Globus pallidus (tissue), 1 donor: ENCODE measurements at places on chromosomes 5 and 9.

- DNase-seq = peak; percentile 49
Observed at GRCh38 chr5:92927291-92927778, 653.7 kb downstream of the NR2F1-AS1 start.

DNA sequence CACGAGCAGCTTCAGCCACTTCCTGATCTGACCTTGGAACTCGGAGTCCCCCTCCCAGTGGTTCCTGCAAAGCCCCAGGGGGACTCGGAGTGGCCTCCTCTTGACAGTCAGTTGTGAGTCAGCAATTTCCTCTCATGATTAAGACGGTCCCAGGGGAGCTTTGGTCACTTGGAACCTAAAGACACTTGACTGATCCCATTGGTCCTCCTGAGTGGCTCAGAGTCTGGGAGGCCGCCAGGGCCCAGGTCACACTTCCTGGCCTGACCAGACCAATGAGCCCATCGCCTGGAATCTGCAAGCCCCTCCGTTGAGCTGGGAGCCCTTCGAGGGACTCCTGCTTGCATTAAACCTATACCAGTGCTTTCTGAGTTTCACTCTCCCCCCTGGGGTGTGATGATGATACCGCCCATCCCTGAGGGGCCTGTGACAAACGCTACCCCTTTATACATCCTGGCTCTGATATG, 29.1 kb downstream of the TSPAN17 start:
- DNase-seq = no peak

GRCh38 chr9:76431601-76432000, 27.4 kb upstream of the GCNT1 start:
- no peak for DNase-seq

DNA sequence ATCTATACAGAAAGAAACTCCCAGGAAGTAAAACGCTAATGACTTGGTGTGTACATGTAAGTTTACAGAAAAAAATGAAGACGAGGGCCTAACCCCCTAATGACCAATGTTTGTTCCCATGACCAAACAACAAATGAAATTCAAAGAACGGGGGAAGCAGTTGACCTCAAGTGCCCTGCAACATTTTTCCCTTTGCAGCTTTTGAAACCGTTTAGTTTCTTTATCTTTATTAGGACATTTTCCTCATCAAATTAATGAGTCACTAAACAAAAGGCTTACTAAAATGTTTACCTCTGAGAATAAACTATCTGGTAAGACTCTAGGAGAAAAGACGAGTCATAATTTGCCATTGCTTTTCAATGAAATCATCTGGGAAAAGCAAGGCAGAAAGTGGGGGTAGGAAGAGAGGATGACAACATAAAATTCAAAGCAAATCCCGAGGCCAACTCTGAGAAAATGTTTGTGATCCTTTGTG, 57.4 kb downstream of the LHFPL2 start:
- no peak for DNase-seq

- no peak for DNase-seq
Observed at GRCh38 chr5:51860532-51861018, 477.3 kb downstream of the ISL1 start.

GRCh38 chr5:119895066-119895465, 265.7 kb downstream of the FAM170A start:
- DNase-seq = no peak

GRCh38 chr9:112404508-112404932, 24.6 kb downstream of the HSDL2 start:
- DNase-seq = no peak

- DNase-seq = no peak
Observed at GRCh38 chr5:66912787-66913186, 283.8 kb downstream of the CD180 start.

DNA sequence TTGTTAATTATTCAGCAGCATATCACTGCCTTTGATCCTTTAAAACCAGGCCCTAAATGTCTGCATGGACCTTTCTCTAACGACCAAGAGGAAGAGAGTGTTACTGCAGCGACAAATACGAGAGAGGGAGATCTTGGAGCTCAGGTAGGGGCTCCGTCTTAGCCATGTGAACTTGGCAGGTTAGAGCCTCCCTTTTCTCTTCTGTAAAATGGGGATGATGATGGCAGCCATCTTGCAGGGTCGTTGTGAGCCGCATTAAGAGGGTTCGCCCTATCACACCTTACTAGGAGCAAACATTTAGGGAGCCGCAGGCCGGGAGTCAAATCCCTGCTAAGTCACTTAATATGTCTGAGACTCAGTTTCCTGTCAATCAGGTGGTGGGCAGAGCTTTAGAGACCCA, 1.6 kb downstream of the ENG start:
- DNase-seq = no peak

DNA sequence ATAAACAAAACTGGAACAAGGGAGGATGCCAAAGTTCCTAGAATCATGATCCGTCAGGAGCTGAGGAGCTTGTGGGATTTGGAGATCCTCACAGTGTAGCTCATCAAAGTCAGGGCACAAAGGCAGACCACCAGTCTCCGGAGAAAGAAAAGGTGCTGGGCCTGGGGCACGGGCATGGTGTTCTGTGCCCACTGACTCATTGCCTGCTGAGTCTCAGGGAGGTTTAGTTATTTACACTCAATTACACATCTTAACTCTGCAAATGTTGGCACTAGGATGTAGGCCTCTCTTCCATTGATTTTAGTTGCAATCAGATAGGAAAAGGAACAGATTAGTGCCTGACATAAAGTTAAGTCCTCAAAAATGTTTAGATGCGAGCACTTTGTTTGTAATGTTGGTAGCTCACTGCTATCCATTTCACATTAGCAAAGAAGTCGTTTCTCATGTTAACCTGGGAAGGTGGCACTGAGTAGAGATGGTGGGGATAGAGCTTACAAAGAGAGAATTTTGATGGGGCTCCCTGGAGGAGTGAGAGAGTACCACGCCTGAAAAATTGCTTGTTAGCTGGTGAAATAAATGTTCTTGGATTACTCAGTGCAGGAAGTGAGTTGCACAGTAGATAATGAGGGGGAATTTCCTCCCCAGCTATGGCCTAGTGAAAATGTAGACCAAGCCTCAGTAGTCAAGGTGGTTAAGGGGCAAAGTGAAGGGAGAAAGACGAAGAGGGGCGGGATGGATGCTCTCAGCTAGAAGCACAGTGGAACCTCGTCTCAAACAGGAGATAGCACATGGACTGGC, 109.5 kb upstream of the CD180 start:
- DNase-seq = no peak

GRCh38 chr5:149130121-149130914, 11.0 kb upstream of the ABLIM3 start:
- DNase-seq = no peak

DNA sequence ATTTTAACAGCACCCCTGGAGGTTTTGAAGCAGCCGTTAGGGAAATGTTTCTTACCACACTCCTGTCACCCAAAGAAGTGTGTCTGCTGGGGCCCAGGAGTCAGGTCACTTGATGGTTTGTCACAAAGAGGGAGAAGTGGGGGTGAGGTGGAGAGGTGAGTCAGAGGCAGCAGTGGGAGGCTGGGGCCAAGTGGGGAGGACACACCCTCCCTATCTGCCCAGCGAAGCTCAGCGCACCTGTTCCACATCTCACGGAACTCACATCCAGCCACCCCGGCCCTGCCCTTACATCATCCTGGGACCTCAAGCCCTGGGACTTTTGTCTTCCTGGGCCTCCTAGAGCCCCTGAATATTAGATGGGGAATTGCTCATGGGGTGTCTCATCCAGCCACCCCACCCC, 171.1 kb upstream of the SMIM23 start:
- no peak for DNase-seq

DNA sequence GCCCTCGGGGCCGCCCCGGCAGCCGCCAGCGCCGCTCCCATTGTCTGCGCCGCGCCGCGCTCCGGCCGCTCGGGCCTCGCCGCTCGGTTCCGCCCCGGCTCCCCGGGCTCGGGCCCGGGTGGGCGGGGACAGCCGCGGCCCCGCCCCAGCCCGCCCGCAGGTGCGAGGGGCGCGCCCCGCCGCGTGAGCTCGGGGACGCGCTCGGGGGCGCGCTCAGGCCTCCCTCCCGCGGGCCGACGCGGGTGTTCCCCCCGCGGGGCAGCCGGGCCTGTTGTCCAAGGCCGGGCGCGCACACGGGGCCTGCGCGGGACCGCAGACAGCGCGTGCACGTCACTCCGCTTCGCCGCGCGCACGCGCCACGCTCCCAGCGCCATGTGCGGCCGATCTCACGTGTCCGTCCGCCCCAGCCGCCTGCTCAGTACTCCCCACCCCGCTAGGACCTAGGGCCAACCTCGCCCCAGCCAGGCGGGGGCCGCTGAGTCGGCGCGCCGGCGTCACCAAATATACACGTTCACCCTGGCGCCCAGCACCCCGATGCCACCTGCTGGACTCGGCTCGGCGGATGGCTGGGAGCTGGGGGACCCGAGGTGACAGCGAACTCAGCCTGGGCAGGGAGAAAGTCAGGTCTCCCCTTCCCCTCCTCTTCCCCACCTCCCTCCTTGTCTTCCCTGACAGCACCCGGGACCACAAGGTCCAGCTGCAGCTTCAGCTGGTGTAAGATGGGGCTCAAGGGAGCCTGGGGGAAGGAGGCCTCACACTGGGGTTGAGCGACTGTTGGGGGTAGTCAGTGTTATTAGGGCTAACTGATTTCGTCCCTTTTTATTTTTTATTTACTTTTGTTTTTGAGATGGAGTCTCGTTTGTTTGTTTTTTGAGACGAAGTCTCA, 14.3 kb downstream of the GBGT1 start:
- peak; percentile 88 for DNase-seq

DNA sequence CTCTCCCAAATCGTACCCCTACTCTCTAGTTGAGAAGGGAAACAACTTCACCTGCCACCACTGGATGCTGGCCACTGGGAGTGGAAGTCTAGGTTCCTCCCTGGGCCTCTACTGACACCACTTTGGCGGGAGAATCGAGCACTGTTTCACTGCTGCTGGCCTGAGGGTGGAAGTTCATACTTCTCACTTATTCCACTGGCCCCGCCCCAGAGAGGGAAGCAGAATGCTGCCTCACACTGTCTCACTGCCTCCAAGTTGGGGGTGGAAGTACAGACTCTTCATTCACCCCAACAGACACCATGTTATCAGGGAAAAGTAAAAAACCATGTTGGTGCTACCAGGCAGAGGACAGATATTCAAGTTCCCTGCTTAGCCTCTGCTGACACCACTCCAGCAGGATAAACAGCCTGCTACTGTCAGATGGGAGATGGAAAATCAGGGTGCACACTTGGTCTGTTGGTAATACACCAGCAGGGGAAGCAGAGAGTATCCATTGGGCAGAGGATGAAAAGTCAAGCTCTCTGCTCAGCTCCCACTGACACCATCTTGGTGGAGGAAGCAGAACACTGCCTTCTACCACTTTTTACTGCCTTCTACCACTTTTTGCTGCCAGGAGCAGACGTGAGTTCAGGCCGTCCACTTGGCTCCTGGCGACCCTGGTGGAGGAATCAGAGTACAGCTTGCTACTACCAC, 159.4 kb downstream of the SIL1 start:
- no peak for DNase-seq

- DNase-seq = no peak
Observed at GRCh38 chr5:164345173-164345849, 839.9 kb downstream of the MAT2B start.

DNA sequence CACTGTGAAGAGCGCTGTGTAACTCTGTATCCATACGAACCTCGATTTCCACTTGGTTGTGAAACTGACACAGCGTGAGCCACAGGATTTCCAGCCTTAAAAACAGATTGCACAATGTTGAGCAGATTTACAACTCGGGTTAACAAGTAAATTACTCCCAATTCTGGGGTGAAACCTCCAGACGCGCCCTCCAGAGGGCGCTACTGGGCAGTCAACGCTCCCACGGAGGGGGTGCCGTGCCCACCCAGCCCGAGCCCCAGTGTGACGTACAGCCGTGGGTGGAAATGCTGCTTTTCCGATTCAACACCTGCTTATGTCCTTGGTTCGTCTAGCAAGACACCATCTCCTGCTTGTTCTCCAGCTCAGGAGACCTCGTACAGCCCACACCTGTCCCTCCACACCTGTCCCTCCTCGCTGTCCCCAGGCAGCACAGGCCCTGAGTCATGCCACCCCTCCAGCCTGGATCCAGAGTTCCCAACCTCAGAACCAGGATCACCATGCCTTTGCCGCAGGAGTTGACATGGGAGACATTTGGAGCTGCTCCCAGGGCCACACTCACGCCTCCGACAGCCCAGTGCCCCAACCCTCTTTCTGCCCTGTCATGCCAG, 34.4 kb upstream of the SLC6A3 start:
- no peak for DNase-seq

DNA sequence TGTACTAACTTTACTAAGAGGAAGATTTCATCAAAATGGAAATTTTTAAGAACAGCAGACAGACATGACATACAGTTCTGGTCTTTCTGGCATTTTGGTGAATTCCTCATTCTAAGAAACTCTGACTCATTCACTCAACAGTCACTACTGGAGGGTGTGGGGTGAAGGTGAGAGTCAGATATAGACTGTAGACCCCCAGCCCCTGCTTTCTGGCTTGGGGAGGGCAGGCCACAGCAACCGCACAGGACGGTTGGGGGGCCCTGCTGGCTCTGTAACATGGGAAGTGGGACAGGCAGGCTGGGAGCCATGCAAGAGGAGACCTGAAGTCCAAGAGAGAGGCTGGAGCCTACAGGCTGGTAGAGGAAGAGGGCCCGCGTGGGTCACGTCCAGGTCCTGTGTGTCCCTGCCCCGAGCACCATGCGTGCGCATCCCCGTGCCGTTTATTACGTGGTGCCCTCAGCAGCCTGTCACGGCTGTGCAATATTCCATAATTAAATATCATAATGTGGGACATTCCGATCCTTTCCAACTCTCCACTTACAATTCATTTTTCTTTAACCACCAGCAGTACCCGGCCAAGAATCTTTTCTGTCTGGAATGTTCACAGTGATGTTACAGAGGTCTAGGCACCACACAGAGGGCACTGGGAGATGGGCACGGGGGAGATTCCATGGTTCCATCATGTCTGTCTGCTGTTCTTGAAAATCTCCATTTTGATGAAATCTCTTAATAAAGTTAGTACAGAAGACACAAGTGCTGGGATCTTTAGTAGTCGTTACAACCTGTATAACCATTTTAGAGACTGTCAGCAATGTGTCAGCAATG, 75.5 kb downstream of the SEMA4D start:
- DNase-seq = no peak

- no peak for DNase-seq
Observed at GRCh38 chr5:112529525-112529924, 110.4 kb upstream of the EPB41L4A start.

- DNase-seq = no peak
Observed at GRCh38 chr9:88077071-88077617, 61.1 kb downstream of the SPATA31C2 start.

DNA sequence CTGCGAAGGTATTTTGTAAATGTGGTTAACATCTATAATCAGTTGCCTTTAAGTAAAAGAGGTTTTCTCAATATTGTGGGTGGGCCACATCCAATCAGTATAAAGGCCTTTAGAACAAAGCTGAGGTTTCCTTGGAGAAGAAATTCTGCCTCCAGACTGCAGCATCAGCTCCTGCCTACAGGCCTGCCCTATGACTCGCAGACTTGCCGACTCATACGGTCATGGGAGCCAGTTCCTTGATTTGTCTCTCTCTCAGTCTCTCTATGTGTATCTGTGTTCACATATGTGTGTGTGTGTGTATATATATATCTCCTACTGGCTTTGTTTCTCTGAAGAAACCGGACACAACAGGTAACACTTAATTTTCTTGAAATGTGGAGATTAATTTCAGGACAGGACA, 45.3 kb downstream of the SLC36A1 start:
- DNase-seq = no peak
